ENCODE measurements at places on chromosomes 4 and X.

DNA sequence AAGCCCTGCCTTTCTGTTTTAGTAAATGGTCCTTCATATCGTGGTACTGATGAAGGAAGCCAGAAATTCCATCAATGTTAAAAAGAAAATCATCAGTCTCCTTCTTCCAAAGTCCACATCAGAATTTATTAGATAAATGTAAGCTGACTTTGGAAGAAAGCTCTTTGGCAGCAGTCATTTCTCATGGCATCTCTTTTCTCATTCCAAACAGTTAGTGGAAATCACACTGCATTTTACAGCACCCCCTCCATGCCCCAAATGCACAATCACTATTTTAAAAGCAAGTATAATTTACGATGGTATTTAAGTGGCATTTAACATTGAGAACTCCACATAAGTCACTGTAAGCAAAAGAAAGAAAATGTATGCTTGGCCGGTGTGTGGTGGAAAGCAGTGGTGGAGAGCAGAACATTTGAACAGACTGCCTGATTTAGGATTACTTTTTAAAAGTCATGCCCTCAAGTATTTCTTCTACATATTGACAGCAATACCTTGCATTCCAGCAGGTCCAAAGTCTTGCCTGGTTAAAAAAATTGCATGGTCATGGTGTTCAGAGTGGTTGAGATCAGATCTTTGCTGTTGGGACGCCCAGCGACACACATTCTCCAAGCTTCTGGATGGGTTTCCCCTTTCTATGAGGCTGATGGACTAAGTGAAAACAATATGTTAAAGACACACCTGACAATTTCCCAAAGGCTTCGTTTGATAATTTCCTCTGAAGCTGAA is 248.6 kb downstream of the ADAMTS3 start:
- DNase-seq: no peak

DNA sequence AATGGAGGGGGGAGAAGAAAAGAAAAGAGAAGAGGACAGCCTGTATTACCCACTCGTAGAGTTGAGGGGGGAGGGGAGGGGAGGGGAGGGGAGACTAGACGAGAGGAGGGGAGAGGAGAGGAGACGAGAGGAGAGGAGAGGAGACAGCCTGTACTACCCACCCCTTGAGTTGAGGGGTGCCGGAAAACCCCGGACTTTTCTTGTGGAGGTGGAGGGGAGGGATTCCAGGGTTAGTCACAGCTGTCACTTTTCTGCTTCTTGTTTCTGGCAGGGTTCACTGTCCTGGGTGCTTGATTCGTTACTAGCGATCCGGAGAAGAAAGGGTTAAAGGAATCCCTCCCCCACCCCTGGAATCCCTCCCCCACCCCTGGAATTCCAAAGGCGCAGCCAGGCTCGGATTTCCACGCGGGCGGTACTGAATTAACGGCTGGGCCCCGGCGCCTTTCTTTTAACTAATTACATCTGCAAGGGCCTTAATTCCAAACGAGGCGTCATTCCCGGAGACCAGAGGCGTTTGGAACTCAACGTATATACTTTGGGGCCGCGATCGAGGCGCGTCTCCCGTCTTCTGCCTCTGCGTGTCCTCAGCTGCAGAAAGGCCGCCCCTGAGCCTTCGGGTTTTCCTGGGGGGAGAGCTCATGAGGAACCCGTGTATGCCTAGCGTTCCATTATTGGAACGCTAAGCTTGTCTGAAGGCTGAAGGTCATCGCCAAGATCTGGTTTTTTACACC is 20.1 kb upstream of the CSF2RA start:
- DNase-seq: no peak

GRCh38 chrX:64379924-64380323 is 15.3 kb downstream of the MTMR8 start:
- DNase-seq: no peak

DNA sequence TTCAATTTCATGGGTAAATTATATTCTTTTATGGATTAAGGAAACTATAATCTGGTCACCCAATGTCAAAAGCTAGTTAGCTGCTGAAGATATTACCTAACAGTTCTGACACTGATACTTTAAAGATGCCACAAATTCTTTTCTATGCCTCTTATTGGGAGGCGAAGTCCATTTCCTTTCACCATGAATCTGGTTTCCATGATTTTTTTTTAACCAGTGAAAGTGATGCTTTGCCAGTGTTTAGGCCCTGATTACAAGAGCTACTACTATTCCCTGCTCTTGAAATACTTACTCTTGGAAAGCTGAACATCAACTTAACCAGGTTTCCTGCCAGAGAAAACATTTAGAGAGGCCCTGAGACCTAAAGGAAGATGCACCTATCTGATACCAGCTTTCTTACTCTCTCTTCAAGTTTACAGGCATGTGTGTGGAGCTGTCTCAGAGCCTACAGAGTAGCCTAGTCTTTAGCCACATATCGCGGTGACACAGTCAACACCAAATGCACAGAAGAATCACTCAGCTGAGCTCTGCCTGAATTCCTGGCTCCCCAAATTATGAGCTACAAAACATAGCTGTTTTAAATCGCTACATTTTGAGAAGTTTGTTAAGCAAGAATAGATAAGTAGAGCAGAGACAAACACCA is 1280.8 kb downstream of the PCDH7 start:
- no peak for DNase-seq

- no peak for DNase-seq
Measured at GRCh38 chrX:77597090-77597489, 149.9 kb downstream of the FGF16 start.

DNA sequence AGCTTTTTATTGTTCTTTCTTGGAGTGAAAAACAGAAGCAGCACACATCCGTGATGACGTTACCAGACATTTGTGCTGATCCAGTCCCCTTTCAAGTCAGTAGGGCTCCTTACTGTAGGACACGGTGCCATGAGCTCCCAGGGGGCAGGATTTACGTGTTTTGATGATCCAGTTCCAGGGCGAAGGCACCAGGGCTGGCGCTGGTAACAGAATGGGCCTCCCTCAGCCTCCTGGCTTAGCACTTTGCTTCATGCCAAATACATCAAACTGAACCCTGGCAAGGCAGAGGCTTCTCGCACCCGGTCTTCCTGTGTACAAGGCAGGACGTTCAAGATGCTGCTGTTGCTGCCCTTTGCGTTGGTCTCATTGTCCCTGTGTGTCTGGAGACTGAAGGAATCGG is 66.6 kb upstream of the PSAPL1 start:
- no peak for DNase-seq

DNA sequence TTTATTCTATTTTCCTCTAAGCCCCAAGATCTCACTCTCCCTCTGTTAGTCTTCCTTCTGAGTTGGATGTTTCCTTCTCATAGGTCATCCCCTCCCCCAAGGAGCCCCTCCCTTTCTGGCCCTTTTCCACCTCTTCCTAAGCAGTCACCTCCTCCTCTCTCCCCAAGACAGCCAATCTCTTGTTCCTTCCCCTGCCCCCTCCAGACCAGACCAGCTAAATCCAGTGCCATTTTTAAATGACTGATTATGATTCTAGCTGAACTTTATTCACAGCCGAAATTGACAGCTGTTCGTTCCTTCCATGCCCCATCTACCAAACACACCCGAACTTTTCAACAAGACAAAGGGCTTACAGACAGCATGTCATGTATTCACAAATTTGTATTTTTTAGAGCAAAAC is 1.9 kb downstream of the SPIN2A start:
- DNase-seq: no peak

- DNase-seq: no peak
Measured at GRCh38 chrX:145716226-145716625, 101.4 kb upstream of the SLITRK2 start.

GRCh38 chr4:6172927-6173200 is 27.5 kb downstream of the JAKMIP1 start:
- no peak for DNase-seq

- DNase-seq: no peak
Measured at GRCh38 chr4:1779588-1780382, 13.3 kb upstream of the FGFR3 start.

DNA sequence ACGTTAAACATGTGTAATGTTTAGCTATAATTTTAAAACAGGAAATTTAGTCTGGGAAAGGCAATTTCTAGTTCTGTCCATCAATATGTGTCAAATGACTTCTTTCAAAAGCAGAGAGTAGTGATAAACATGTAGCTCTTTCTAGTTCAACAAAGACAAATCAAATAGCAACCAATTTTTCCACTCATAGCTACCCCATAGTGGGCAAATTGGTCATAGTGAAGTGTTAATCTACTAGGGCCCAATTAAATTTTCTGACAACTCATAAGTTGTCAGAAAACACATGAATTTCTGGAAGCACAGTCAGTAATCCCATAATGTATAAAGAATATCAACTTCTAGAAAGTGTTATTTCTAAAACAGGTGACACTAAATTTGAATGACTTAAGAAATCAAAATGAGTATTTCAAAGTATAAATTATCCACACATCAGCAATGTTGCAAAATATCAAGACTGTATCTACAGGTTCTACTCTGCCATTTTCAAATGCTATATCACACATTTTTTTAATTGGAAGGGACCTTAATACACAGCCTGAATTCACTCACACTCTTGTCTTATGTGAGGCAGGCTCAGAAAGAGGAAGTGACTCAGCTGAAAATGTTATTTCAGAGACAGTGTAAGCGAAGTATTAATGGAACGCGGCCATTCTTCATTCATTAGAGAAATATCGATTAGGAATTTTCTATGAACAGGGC is 7.7 kb downstream of the OCIAD2 start:
- DNase-seq: no peak

GRCh38 chrX:46698691-46699090 is 60.2 kb downstream of the SLC9A7 start:
- no peak for DNase-seq

- peak; percentile 68 for DNase-seq
Measured at GRCh38 chr4:183987987-183988392, 82.9 kb downstream of the STOX2 start.

- peak; percentile 1 for DNase-seq
Measured at GRCh38 chr4:91325495-91325894, 978.3 kb upstream of the GRID2 start.

DNA sequence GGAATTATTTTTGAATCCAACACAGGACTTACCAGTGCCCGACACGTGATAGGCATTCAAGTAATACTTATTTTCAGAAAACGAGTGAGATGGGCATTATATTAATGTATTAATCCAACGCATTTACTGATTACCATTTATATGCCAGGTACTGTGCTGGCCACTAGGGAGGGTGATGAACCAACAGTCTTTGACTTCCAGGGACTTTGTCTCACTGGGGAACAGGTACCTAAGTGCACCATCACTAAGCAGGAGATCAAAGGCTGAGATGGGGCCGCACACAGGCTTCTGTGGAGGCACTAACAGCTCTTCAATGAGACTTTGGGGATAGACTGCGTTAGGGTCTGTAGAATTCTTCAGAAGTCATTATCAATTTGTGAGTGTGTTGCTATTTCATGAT is 5.7 kb upstream of the TADA2B start:
- no peak for DNase-seq

DNA sequence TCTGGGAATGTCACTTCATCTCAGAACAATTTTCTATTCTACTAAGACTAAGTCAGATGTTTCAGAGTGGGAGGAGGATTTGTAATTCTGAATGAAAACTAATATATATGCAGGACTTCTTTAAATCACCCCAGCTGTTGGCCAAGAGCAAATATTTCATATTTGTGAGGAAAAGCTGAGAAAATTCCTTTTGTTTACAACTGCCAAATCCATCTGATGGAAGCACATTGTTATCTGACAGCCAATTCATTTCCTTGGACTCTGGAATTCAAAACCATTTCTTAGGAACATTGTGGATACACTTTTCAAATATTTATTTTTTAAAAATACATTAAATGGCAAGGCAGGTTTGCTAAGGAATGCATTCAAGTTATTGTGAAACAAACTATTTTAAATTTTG is 8.0 kb downstream of the SLIT2 start:
- no peak for DNase-seq

DNA sequence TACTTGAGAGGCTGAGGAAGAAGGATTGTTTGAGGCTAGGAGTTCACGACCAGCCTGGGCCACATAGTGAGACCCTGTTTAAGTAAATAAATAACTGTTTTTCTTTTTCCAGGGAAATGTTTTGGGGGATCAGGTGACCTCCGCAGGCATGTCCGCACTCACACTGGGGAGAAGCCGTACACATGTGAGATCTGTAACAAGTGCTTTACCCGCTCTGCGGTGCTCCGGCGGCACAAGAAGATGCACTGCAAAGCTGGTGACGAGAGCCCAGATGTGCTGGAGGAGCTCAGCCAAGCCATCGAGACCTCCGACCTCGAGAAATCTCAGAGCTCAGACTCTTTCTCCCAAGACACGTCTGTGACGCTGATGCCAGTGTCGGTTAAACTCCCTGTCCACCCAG is 30.5 kb downstream of the ZBTB49 start:
- DNase-seq: no peak

GRCh38 chrX:86407371-86407770 is 259.1 kb downstream of the DACH2 start:
- no peak for DNase-seq

GRCh38 chrX:74318672-74319071 is 14.7 kb downstream of the ZCCHC13 start:
- no peak for DNase-seq

- no peak for DNase-seq
Measured at GRCh38 chr4:147648656-147649055, 31.5 kb downstream of the TMEM184C start.

All from HCT116 (cell line).